ENCODE measurements at places on chromosomes 7 and 10.
A peak's percentile ranks its signal among the peaks of the same experiment; 100 is the strongest.

- DNase-seq = no peak
These were observed 189.5 kb downstream of the CXCL12 start for GRCh38 chr10:44195112-44196007.

DNA sequence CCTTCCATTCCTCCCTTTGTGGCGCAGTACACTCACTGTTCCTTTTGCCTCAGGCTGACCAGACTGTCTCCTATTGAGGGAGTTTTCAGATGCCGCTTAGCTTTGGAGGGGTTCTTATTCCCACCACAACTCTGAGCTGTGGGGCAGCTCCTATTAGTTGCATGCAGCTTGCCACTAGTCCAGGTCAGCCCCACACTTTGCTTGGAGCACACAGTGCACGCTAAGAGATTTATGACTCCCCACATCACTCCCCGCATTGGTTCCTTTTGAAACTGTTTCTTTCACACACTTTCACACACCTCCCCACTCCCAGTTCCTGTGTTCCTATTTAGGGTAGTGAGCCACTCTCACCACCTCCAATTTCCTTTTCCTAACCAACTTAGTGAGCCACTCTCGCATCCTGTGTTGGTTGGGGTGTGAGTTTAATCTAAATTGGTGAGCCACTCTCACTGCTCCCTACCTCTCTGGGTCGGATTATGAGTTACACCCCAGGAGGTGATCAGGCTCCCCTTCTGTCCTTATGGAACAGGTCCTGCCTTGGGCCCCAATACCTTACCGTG is 10.4 kb upstream of the ZNF485 start:
- no peak for DNase-seq

- DNase-seq = no peak
These were observed 38.1 kb downstream of the IKZF1 start for GRCh38 chr7:50342616-50343114.

DNA sequence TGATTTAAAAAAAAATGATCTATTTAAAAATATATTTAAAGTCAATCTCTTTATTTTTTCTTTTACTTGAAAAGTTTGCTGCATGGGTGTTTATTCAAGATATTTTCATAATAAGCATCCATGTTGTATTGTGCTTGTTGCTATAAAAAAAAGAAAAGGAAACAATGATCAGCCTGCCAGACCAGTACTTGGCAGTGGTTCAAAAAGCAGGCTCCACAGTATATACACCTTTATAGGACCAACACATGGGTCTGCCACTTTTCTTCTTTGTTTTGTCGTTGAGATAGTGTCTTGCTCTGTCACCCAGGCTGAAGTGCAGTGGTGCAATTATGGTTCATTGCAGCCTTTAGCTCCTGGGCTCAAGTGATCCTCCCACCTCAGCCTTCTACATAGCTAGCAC is 228.0 kb downstream of the TWIST1 start:
- no peak for DNase-seq

- DNase-seq = no peak
These were observed 137.0 kb downstream of the ETV1 start for GRCh38 chr7:13852281-13852968.

DNA sequence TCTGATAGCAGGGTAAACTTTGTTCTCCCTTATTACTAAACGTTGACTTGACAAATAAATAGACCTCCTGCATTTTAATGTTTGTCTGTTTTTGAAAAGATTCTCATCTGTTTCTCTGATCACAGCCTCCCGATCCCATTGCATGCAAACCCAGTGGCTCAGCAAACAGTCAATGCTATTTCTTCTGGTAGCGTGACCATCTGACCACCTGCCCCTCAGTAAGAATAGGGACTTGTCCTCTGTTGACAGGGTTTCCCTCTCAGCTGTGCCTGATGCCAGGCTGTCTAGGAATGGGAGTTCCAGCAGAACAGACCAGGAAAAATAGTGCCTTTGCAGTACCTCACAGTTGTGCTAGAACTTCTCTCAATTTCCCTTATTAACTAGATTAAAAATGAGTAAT is 40.7 kb upstream of the EBLN1 start:
- no peak for DNase-seq

DNA sequence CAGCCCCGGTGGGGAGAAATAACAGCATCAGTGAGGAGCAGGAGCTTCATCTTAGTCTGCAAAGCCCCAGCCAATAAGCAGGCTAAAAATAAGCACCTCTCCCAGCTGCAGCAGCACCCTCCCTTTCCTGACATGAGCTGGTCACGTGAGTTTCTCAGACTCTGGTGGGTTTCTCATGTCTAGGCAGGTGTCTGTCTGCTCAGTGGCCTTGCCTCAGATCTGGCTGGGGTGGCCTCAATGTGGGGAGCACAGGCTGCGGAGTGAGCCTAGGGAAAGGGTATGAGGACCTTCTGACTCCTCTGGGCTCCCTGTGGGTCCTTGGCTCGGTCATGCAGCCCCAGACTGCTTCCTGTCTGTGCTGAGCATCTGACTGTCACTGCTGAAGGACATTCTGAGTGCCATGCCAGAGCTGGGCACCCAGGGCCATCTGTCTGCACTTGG is 81.6 kb upstream of the LRRC4 start:
- peak; percentile 84 for DNase-seq

GRCh38 chr10:48589266-48589665 is 15.6 kb downstream of the ARHGAP22 start:
- DNase-seq = peak; percentile 41

- DNase-seq = no peak
These were observed 60.7 kb upstream of the EXOC6 start for GRCh38 chr10:92787557-92788152.

DNA sequence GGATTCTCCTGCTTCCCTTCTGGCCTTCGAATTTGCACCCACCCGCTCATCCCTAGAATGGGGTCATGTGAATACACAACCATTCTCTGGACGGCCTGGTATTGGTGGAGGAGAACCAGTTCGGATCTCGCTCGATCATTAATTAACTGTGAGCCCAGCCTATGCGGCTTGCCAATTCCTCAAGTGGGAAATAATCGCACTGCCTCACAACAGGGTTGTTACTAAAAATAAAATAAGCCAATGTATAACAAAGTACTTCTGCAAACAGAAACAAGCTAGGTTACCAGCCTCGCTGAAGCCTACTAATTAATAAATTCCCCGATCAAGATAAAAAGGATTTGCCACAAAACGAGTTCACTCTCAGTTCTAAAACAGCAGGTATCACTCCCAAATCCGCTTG is 16.2 kb downstream of the CTBP2 start:
- DNase-seq = peak; percentile 76

GRCh38 chr10:77253147-77253545 is 384.5 kb downstream of the KCNMA1 start:
- peak; percentile 81 for DNase-seq

GRCh38 chr7:12866207-12866606 is 178.8 kb downstream of the ARL4A start:
- DNase-seq = no peak

Measured in spinal cord (tissue), 10 donors.